ENCODE measurements at places on chromosomes 7 and 10.

- no peak for DNase-seq
Measured at GRCh38 chr10:63836666-63837442, 315.7 kb downstream of the REEP3 start.

GRCh38 chr10:114087255-114087654 lies 43.6 kb downstream of the ADRB1 start:
- DNase-seq, result no peak

DNA sequence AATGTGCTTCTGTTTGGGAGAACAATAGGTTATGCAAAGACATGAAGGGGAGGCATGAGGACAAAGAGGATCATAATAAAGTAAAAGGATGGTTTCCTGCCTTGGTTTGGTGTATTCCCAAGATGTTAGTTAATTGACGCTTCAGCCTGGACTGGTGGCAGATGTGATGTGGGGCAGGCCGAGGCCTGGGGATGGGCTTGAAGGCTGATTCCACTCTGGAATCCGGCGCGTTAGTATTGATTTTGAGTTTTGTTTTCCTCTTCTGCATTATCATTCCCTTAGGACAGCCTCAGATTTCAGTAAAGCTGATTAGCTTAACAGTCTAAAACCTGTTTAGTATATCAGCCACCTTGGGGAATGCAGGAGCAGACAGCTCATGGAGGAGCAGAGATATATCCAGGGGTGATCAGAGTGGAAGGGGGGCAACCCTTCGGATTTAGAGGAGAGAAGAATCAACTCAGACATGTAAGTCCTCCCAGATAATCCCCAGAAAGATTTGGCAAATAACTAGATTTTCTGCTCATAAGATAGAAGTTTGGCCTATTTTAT lies 159.8 kb upstream of the MTPN start:
- no peak for DNase-seq

DNA sequence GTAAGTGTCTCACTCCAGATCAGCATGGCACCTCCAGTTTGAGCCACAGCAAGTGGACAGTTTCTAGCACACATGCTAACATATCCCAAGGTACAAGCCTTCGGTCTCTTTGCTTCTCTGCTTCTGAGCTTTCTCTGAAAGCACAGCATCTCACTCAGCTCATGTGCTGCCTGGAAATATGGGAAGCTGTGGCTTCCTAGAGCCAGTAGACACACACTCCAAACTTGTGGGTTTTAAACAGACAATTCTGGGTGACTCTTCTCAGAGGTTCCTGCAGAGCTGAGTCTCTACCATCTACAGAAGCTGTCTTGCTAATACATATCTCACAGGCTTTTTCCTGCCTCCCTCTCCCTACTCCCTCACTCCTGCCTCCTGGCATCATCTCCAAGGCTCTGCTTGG lies 23.9 kb upstream of the TMEM273 start:
- DNase-seq, result no peak

DNA sequence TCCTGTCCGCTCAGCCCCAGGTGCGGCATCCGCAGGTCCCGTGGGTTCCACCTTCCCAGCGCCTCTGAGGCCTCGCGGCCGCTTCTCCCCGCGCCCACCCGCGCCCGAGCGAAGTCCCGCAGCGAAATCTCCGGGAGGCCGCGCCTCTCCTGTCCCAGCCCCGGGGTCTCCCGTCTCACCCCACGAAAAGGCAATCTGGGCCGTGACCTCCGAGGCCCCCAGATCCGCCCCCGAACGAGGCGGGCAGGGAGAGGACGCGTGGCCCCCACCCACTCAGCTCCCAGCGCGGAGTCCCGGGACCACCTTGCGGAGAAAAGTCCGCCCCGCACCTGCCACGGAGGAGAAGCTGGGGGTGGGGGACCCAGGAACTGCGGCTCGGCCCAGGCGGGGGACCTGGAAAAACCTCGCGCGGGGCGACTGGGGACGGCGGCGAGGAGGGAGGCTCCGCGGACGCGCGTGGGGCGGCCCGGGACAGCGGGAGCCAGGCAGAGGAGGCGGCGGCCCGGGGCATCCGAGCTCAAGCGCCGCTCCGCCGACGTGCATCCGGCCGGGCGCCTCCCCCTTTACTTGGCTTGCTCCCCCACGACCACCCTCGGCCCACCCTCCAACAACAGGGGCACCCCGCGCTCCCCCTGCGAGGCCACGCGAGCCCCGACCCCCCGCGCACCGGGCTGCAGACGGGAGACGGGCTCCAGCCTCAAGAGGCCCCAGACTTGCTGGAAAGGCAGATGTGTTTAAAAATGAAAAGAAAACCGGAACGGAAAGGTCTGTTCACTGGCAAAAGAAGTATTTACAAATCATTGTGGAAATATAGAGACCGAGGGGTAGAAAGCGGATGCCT lies 33.0 kb upstream of the RNF32 start:
- DNase-seq, result no peak
